Stimulated activated CD4-positive, alpha-beta T cell treated with anti-CD3 and anti-CD28 coated beads, Interleukin-4, amount 100 ng/mL, for 1 hour (primary cell): ENCODE measurements at places on chromosomes 5 and 9.
A peak's percentile ranks its signal among the peaks of the same experiment; 100 is the strongest.

GRCh38 chr5:73678322-73678740, 52.3 kb downstream of the ARHGEF28 start:
- no peak for DNase-seq

- DNase-seq = no peak
These were observed 27.4 kb downstream of the KIAA1191 start for GRCh38 chr5:176334031-176334770.

DNA sequence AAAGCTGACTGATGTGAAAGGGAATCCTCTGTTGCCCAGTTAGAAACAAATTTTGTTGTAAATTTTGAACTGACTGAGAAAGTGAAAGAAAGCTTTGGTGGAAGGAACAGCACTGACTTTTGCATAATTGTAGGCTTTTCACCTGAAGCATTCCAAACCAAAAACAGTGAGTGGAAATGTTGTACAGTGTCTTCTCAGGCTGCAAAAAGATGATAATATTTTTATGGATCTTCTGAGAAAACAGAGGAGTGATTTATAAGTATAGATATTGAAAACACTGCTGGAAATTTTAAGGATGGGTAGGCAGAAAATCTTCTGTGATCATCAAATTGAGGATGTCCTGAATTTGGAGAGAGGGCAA, 40.0 kb downstream of the LURAP1L start:
- no peak for DNase-seq

DNA sequence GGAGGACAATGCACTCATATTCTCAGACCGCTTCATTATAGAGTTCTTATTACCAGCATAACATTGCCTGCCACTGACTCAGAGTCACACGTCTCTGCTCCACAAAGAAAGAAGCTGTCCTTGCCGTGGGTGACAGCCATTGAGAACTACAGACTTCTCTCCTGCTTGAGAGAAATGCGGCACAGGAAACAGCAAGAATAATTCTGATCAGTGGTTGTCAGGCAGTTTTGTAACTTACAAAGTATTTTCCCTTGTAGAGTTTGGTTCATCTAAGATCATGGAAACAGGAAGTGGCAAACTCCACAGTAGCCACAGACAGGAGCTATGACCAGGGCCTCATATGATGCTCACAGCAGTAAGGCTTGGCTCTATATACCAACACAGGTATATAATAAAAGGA, 47.0 kb downstream of the KCNV2 start:
- DNase-seq = no peak

- no peak for DNase-seq
These were observed 302.4 kb downstream of the RAB3C start for GRCh38 chr5:58885260-58885659.

GRCh38 chr5:145903113-145903512, 30.3 kb upstream of the GRXCR2 start:
- no peak for DNase-seq

DNA sequence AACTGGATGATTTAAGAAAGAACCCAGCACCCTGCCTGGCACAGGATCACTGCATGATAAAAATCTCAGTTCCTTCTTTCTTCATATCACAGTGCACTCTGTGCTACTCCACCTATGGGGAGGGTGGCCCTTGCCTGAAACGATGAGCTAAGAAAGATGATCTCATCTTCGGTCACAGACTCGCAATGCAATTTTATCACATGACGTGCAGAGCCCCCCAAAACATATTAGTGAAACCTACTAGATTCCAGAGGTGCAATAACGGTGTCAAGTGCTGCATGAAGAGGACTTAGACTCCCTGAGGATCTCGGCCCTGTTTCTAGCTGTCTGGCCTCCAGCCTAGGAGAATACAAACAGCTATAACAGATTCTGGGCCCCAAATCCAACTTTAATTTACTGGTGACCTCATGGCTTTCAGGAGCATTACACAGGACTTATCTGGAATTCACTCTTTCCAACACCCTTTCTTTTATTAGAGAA, 104.0 kb downstream of the EBF1 start:
- DNase-seq = no peak

DNA sequence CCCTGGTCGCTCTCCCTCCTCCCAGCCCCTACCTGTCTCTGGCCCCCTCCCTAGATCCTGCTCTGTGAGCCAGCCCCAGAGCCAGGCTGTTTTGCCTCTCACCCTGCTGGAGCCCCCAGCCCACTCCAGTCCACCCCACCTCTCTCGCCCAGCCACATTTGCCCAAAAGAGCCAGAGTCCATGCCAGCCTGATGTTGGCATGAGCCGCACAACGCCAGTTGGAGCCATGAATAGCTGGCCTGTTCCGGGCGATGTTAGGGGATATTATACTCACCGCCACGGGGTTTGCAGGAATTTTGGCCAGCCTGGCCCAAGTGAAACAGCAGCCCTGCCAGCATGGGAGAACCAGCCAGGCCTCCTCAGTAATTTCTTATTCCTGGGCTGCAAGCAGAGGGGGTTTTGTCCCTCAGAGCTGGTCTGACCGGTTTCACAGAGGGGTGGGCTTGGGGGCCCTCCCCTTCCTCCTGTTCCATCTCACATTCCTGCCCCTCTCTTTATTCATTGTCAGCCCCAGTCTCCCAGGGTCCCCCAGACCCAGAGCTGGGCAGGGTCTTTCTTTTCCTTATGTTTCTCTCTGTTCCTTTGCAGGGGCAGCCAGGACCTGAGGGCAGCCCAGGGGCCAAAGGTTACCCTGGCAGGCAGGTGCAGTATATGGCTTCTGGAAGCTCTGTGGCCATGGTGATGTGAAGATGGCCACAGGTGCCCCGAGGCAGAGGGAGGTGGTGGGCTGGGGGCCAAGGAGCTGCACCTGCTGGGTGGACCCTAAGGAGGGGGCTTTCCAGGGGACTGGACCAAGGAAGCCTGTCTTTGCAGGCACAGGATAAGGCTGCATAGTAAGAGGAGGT, 50.1 kb downstream of the COL27A1 start:
- DNase-seq = no peak

GRCh38 chr9:136296434-136297015, 7.4 kb downstream of the CCDC187 start:
- no peak for DNase-seq

GRCh38 chr5:96316487-96316886, 116.6 kb downstream of the PCSK1 start:
- no peak for DNase-seq

DNA sequence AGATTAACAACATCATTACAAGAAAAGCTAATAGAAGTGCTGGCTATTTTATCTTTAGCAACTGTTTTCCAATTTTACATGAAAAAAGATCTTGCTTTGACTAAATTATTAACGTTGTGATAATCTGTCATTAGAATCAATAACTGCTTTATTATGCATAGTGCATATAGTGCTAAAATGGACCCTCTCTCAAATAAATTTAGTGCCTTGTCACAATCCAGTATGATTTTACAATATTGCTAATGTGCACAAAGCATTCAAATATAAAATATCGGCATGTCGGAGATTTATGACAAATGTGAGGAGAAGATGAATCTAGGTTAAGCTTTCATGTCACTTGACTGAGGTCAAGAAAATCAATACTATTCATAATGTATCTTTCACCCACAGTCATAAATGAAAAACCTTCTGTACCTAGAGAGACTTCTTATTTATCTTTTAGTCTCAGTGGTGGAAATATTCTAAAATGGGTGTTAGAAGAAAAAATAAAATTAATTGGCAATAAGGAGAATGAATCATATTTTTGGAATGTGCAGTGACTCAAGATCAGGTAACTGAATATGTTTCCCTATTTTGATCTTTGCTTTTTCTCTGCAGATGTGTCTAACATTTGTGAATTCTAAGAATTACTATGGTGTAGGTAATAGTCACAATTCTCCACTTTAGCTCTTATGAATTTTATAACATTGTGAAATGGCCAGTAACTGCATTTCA, 672.9 kb upstream of the GRAMD2B start:
- DNase-seq = no peak

DNA sequence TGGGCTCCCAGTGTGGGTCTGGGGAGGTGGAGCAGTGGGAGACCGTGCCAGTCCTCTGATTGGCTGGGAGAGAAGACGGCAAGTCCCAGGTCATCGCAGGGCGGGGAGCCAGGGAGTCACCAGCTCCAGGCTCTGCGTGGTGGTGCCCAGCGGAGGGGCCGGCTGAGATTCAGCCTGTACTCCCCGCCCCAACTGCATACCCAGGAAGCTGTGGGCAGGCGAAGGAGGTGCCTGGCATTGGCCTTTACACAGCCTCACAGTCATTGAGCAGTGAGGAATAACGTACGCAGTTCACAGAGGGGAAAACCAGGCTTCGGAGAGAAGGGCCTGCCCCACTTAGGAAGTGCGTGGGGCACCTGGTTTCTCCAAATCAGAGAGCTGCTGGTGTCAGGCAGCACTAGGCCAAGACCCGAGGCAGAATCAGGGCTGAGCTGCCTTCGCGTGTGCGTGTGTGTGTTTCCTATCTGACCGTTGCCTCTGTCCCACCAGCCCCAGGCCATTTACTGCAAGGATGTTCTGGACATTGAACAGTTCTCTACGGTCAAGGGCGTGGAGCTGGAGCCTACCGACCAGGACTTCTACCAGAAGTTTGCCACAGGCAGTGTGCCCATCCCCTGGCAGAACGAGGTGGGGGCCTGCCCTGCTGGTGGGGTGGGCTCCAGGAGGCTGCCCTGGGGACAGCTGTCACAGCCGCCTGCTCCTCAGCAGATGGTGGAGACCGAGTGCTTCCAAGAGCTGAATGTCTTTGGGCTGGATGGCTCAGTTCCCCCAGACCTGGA, 6.2 kb upstream of the PRR7 start:
- peak; percentile 55 for DNase-seq

DNA sequence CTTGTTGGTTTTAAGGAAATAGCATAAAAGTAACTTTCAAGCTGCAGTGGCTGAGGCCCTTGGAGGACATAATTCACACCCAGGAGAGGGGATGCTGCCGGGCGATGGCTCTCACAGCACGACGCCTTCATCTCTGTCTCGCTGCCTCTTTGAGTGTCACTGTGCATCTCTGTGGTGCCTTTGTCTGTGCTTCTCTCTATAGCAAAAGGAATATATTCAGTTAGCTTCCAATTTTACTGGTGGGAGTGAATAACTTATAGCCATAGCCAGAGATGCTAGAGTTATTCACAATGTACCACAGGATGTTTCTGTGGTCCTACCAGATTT, 276.7 kb downstream of the SYK start:
- no peak for DNase-seq

DNA sequence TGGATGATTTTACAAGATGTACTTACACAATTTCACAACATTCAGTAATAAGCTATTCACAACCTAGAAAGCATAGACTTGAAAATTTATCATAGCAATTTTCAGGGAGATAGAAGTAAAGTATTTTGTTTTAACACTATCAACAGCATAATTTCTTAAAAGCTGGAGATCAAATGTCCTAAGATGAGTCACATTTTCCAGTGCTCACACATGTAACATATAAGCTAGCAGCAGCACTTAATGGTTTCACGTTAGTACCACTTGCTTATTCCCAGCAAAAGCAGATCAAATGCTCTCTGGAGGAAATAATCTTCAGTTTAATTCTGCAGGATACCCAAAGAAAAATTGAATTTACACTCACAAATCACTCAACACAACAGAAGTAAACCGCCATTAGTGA, 6.5 kb downstream of the OR13C8 start:
- DNase-seq = no peak

DNA sequence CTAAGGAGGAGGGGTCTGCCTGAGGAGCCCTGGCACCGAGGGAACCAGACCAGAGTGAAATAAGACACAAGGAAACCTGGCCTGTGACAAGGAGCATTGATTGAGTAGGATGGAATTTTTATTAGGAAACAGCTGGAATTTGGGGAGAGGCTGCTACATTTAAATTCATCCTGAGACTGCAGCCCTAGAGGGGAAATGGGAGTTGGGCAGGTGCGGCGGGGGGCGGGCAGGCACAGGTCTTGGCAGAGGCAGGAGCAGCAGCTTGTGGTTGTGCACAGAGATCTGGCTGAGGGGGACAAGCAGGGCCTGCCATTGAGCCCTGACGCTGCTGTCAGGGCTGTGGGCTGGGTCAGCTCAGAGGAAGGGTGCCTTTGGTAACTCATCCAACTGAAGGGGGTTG, 71.6 kb downstream of the PCDH1 start:
- no peak for DNase-seq

GRCh38 chr9:15873573-15874177, 320.8 kb downstream of the CCDC171 start:
- no peak for DNase-seq

DNA sequence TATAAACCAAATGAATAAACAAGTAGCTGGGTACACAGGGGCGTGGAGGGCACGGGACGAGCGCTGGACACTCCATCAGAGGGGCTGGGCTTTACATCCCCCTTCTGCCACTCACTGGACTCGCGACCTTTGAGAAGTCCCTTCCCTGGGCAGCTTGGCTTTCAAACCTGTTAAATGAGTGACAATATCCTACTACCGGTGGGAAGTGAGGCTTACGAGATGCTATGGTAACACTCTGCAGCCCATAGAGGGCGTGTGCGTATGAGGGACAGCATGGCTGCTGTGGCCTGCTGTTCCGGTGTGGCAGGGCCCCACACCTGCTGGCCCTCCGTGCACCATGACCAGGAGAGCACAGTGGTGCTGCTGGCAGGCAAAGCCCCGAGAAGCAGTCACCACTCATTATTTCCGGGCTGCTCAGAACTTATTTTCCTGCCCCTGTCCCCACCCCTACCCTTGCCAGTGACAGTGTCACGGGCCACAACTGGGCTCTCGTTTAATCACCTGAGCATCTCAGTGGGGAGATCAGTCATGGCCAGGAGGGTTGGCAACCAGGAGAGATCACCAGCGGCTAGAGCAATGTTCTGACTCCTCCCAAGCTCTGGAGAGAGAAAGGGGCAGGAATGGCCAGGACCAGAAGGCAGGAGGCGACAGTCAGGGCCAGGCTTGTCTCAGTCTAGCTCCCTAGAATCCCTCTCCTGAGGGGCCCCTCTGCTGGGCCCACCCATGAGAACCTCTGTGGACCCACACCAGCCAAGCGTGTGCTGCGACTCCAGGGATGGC, 10.5 kb downstream of the CLTB start:
- no peak for DNase-seq

GRCh38 chr9:2859776-2860379, 16.0 kb upstream of the PUM3 start:
- peak; percentile 53 for DNase-seq

DNA sequence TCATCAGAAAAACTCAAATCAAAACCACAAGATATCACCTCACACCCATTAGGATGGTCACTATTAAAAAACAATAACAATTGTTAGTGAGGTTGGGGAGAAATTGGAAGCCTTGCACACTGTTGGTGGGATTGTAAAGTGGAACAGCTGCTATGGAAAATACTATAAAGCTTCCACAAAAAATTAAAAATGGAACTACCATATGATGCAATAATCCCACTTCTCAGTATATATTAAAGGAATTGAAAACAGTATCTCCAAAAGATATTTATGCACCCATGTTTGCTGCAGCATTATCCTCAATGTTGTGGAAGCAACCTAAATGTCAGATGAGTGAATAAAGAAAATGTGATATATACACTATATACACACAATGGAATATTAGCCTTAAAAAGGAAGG, 14.5 kb upstream of the ADRA1B start:
- no peak for DNase-seq

- DNase-seq = no peak
These were observed 35.2 kb upstream of the SLC36A2 start for GRCh38 chr5:151382576-151382975.
